ENCODE measurements at places on chromosomes 2 and 18.

GRCh38 chr18:24380163-24380747 lies 17.4 kb downstream of the OSBPL1A start:
- DNase-seq: no peak

GRCh38 chr2:64858541-64859311 lies 130.5 kb upstream of the SLC1A4 start:
- DNase-seq: peak; percentile 11

GRCh38 chr18:74862094-74862493 lies 264.4 kb downstream of the ZNF407 start:
- DNase-seq: no peak

- no peak for DNase-seq
Observed at GRCh38 chr2:147275943-147276342, 568.9 kb upstream of the ACVR2A start.

- no peak for DNase-seq
Observed at GRCh38 chr2:16142383-16143361, 202.3 kb downstream of the MYCN start.

GRCh38 chr18:12656605-12656937 lies 1.3 kb downstream of the SPIRE1 start:
- no peak for DNase-seq

DNA sequence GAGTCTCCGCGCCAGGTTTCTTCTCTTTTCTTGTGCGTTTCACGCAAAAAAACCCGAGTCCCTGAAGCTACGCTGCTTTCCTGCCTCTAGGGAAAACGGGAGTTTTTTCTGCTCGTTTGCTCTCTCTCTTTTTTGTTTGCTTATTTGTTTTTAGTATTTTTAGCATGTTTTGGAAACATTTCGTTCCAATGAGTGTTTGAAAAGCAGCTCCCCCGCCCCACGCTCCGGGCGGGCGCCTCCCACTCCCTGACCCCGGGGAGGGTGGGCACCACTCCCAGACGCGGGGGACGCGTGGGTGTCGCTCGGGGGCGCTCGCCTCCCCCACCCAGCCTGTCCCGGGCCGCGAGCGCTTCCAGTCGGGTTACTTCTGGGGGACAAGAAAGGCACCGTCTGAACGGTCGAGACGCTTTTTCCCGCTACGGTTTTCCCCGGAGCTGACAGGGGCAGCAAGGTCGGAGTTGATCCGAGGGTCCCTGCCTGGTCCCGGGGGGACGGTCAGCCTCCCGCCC lies 446 bp upstream of the EFHD1 start:
- no peak for DNase-seq

DNA sequence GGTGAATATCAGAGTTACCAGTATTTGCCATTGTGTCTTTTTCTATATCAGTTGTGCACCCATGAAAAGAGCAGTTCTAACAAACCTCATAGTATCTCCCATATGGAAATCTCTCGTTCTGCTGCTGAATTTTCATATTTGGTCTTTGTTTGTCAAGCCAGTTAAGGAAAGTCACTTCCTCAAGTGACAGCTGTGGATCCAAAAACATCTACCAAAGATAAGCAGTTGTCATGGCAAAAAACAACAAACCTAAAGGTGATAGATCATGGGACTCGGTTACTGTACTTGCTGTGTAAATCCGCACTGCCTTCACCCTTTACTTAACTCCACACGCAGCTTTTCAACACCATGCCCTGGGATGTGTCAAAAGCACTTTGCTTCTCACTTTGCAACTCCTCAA lies 17.3 kb downstream of the BMP10 start:
- DNase-seq: no peak
